Hematopoietic multipotent progenitor cell treated with erythropoietin and hydrocortisone succinate and interleukin-3 and kit ligand, for 6 days (in vitro differentiated cells): ENCODE measurements at places on chromosomes 11 and 22.
A peak's percentile ranks its signal among the peaks of the same experiment; 100 is the strongest.

- DNase-seq, result peak; percentile 30
Measured at GRCh38 chr22:50672471-50673230, at the start of gene SHANK3. SHANK3 (plus strand) TSS chr22:50672823.

GRCh38 chr11:3983101-3983500 lies 111.5 kb upstream of the RRM1 start:
- DNase-seq, result no peak

GRCh38 chr22:27107386-27107785 lies 450.0 kb downstream of the MIAT start:
- DNase-seq, result no peak

- DNase-seq, result no peak
Measured at GRCh38 chr22:23065495-23066122, 4.7 kb upstream of the GNAZ start.

- peak; percentile 39 for DNase-seq
Measured at GRCh38 chr22:23789638-23790037, 2.9 kb downstream of the SMARCB1 start.

DNA sequence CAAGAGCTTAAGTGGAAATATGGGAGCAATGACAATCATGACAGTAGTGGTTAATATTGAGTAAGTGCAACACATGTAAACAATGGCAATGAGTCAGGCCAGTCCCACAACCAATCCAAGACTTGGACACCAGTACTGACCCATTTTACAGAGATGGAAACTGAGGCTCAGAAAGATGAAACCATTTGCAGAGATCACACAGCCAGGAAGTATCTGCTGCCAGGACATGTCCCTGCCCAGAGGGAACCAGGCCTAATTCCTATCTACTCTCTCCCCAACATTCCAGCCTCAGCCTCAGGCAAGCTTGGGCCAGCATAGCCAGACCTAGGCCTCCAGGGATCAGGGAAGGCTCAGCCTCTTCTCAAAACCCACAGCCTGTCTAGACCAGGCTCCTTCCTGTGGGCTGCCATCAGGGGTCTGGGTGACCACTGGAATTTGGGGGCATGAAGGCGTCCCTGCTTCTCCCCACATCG lies 395.1 kb downstream of the MN1 start:
- DNase-seq, result no peak

GRCh38 chr11:47907499-47907898 lies 59.3 kb upstream of the NUP160 start:
- DNase-seq, result no peak

- DNase-seq, result peak; percentile 53
Measured at GRCh38 chr11:113806406-113806805, 26.8 kb downstream of the CLDN25 start.

- no peak for DNase-seq
Measured at GRCh38 chr11:64759722-64760719, at the start of gene PYGM. PYGM (minus strand) TSS chr11:64759974; CDS start chr11:64759898, 76 bp downstream.

DNA sequence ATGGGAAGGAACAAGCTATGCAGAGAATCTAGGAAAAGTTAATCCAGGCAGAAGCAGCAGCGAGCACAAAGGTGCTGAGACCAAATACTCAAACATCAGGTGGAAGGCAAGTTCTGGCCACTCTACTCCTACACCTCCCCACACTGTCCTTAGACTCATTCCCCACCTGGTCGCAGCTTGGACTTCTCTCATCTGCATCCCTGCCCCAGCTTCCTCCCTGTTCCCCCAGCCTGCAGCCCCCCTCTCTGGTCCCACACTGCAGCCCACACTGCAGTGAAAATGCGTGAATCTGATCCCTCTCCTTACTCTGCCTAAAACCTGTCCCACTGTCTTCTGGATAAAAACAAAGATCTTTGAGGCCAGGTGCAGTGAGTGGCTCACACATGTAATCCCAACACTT lies 9.1 kb downstream of the TPBGL start:
- DNase-seq, result no peak

DNA sequence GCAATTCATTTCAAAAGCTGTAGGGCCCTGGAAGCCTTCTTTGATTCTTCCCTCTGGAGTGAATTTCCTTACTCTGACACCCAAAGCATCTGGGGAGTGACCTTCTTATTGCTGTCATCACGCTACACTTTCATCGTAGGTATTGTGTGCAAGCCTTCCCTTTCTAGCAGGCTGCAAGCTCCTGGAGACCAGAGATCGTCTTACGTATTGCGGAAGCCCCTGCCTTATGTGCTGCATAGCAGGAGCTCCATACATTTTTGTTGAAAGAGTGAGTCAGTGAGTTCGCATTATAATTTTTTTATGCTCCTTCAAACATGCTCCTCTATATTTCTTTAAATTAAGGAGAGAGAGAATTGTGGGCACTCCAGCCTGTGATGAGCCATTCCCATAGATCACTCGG lies 21.2 kb upstream of the TMEM218 start:
- no peak for DNase-seq
